ENCODE measurements at places on chromosomes 12 and 14. TPM values are rescaled to one million over a fixed set of nuclear protein-coding genes. Genes with fewer than 3 reads are reported as not detected.

Gene PWP1
- total RNA-seq, result 74.9 TPM

Gene CLEC1A
- 3.7 TPM for total RNA-seq

Gene RNASE7
- total RNA-seq, result 0.55 TPM

Gene CHGA
- 23.0 TPM for total RNA-seq

Gene KRT73
- not detected for total RNA-seq

Gene ANO2
- total RNA-seq, result 94.8 TPM

Gene FITM1
- total RNA-seq, result 11.4 TPM
